ENCODE measurements at places on chromosomes 11 and 22. TPM values are rescaled to one million over a fixed set of nuclear protein-coding genes. Genes with fewer than 3 reads are reported as not detected.

GRCh38 chr22:24214467-24215285, 30.2 kb downstream of the GGT5 start:
- H3K27me3 ChIP-seq = no peaks in the 10 kb centered on the region
- DNase-seq = no peak
- H3K4me1 ChIP-seq = peaks cover 5% of the 10 kb centered on the region
- H3K36me3 ChIP-seq = no peaks in the 10 kb centered on the region

DNA sequence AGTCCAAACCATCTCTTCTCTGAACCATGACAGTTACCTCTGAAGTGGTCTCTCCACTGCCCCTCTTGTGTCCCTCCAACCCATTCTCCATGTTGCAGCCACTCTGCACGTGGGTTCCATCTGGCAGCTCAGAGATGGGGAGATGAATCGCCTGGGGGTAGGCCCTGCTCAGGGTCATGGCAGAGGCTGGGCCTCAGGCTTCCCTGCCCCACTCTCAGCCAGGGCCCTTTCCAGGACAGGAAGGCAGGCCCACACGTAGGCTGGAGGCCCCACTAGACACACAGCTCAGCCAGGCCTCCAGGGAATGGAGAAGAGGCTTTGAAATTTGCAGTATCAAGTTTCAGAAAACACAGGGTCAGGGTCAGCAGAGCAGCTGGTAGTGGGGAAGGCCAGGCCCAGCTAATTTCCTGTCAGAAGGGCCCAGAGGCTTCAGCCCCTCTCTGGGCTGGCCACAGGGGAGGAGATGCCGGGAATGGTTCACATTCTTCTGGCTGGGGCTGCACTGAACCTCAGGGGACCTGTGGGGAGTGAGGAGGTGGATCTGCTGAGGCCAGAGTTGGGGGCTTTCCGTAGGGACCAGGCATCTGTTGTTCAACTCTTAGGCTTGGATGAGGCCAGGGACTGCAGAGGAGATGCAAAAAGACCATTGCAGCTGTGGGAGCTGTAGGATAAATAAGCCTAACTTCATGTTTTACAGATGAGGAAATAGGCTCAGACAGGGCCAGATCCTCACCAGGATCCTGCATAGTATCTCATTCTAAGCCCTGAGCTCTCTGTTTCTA, 101.6 kb downstream of the SWAP70 start:
- H3K4me3 ChIP-seq = no peak overlapping the region
- peaks cover 27% of the 10 kb centered on the region for H3K4me1 ChIP-seq
- H3K36me3 ChIP-seq = no peaks in the 10 kb centered on the region
- no peak for DNase-seq
- no peaks in the 10 kb centered on the region for H3K27me3 ChIP-seq

GRCh38 chr22:31504282-31504681, 7.9 kb downstream of the SFI1 start:
- peak; percentile 11 for DNase-seq
- H3K4me3 ChIP-seq = no peak overlapping the region
- H3K4me1 ChIP-seq = no peaks in the 10 kb centered on the region

DNA sequence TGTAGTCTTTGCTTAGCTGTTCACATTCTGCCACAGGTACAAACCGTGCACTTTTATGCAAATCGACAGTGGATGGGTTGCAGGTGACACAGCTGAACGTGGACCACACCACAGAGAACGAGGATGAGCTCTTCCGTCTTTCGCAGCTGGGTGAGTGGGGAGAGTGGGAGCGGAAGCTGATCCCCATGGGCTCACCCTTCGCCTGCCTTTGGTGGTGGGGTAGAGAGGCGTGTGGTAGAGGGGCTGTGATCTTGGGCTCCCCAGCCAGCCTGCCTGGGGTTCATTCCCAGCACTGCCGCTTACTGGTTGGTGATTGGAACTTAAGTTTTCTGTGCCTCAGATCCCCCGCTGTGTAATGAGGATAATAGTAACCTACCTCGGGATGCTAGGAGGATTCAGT, 19.1 kb downstream of the TAB1 start:
- H3K27me3 ChIP-seq = no peaks in the 10 kb centered on the region
- no peak for DNase-seq
- peaks cover 8% of the 10 kb centered on the region for H3K36me3 ChIP-seq

DNA sequence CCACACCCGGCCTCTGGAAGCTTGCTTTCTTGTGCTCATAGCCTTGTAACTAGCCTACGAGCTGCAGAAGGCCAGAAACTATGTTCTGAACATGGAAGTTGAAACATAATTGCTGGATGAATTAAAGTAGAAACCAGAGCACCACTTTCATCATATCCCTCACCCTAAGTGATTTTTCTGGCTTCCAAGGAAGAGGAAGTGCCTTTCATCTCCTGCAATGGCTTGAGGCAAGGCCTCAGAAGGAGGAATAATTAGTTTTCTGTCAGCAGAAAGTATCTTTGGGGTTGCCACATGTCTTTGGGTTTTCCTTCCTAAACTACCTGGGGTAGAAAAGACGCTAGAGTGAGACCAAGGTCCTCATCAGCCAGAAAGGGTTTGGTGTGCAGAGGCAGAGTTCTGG, 14.5 kb downstream of the RPL27A start:
- DNase-seq = no peak
- peaks cover 6% of the 10 kb centered on the region for H3K36me3 ChIP-seq
- no peak overlapping the region for H3K4me3 ChIP-seq

- no peak overlapping the region for H3K4me3 ChIP-seq
- H3K4me1 ChIP-seq = peaks cover 90% of the 10 kb centered on the region
- no peaks in the 10 kb centered on the region for H3K27me3 ChIP-seq
- H3K36me3 ChIP-seq = peaks cover 39% of the 10 kb centered on the region
- peak overlapping the region; percentile 47 for H3K27ac ChIP-seq
Observed at GRCh38 chr11:47992959-47993820, 12.8 kb downstream of the PTPRJ start.

GRCh38 chr11:64711138-64711955, 11.7 kb downstream of the NRXN2 start:
- H3K4me1 ChIP-seq = peaks cover 20% of the 10 kb centered on the region
- no peak for DNase-seq
- no peaks in the 10 kb centered on the region for H3K36me3 ChIP-seq
- no peak overlapping the region for H3K4me3 ChIP-seq
- no peak overlapping the region for H3K27ac ChIP-seq

- no peak for DNase-seq
- H3K4me3 ChIP-seq = no peak overlapping the region
- no peak overlapping the region for H3K27ac ChIP-seq
- H3K36me3 ChIP-seq = no peaks in the 10 kb centered on the region
- H3K4me1 ChIP-seq = no peaks in the 10 kb centered on the region
- H3K27me3 ChIP-seq = no peaks in the 10 kb centered on the region
Observed at GRCh38 chr11:11011617-11012016, 153.8 kb upstream of the ZBED5 start.

DNA sequence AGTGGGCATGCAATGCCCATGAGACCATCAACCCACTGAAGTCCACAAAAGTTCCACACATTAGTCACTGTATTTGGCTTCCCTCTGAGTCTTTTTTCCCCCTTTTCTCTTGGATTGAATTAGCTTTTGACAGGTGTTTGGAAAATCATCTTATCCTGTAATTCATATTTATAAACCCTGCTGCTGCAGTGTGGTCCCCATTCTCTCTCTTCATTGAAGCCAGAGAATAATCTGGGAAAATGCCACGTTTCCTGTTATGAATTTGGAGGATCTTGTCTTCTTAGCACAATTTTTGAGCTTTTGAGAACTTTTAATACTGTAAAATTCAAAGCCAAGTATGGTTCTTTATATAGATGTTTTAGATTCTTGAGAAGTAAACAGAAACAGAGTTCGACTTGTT, 84.8 kb downstream of the UVRAG start:
- H3K27me3 ChIP-seq = no peaks in the 10 kb centered on the region
- H3K4me3 ChIP-seq = no peak overlapping the region
- peak overlapping the region; percentile 36 for H3K27ac ChIP-seq

- H3K36me3 ChIP-seq = no peaks in the 10 kb centered on the region
- no peaks in the 10 kb centered on the region for H3K27me3 ChIP-seq
- DNase-seq = no peak
- H3K4me3 ChIP-seq = no peak overlapping the region
- no peak overlapping the region for H3K27ac ChIP-seq
- H3K4me1 ChIP-seq = no peaks in the 10 kb centered on the region
Observed at GRCh38 chr11:10699072-10699471, 5.5 kb upstream of the IRAG1 start.

DNA sequence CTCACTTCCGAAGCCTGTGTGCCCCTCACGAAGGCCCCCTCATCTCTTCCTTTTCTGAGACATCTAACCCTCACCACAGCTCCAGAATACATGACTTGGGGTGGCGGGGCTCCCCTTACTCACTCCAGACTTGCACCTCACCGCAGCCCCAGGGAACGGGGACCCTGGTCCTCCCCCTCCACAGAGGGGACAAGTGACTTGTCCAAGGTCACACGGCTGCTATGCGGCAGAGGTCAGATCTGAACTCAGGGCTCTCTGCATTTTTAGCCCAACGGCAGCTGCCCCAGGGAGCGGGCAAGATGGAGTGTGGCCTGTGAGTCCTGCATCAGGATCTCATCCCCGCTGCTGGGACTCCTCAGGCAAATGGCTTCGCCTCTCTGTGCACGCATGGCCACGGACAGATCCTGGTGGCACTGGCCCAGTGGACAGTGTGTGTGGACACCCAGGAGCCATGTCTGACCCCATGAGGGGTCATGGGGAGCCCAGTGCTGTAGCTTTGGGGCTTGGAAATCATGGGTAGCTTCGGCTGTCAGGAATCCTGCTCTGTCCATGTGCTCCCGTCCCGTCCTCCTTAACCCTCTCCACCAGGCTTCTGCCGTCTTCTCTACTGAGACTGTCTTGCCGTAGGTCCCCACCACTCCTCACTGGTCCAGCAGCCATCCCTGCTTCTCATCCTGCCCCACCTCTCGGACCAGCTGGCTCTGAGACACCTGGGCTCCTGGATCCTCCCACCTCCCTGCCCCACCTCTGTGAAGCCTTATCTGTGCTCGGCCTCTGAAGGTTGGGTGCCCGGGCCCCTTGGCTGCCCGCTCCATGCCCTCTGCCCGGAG, 48.0 kb upstream of the CARS1 start:
- H3K27ac ChIP-seq = no peak overlapping the region
- H3K27me3 ChIP-seq = no peaks in the 10 kb centered on the region
- no peaks in the 10 kb centered on the region for H3K4me1 ChIP-seq
- H3K4me3 ChIP-seq = no peak overlapping the region
- no peaks in the 10 kb centered on the region for H3K36me3 ChIP-seq
- no peak for DNase-seq

DNA sequence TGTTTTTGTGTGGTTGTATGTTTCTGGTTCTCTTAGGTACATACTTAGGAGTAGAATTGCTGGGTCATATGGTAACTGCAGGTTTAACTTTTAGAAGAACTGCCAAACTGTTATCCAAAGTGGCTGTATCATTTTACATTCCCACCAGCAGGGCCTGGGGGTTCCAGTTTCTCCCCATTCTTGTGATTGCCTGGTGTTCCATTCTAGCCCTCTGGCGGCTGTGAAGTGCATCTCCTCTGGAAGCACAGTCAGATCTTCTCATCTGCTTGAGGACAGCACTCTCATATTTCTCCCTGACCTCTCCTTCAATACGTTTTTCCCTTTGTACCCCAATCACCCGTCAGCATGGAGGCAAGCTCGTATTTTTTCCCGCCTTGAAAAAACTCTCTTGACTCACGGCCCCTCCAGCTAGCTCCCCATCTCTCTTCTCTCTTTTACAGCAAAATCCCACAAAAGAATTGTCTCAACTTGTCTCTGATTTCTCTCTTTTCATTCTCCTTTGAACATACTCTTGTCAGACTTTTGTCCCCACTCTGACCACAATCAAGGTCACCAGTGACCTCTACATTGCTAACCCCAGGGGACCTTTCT, 56.8 kb upstream of the THY1 start:
- H3K27me3 ChIP-seq = no peaks in the 10 kb centered on the region
- DNase-seq = no peak
- H3K27ac ChIP-seq = no peak overlapping the region
- peaks cover 30% of the 10 kb centered on the region for H3K4me1 ChIP-seq

DNA sequence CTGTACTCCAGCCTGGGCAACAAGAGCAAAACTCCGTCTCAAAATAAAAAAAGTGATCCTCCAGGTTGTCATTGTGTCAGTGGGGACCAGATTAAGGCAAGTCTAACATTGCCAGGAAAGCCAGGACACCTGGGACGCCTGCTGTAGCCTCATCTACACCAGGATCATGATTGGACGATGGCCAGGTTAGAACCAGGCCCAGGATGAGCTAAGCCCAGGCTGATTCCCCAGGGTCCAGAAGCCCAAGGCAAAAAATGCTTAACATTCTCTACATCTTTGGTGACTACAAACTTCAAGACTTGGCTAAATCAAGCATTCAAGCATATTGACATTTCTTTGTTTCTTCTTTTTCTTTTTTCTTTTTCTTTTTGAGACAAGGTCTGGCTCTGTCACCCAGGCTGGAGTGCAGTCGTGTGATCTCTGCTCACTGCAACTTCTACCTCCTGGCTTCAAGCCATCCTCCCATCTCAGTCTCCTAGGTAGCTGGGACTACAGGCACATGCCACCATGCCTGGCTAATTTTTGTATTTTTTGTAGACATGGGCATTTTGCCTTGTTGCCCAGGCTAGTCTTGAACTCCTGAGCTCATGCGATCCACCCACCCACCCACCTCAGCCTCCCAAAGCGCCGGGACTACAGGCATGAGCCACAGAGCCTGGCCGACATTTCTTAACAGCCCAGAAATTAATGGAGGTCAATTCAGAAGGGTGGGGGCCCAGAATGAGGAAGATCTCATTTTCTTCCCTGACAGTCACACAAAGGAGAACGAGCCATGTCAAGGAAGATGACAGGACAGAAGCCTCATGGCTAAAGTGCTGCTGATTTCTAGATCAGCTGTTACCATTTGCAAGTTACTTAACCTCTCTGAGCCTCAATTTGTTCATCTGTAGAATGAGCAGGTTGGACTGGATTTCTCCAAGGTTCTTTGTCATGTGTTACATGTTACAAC, 12.5 kb upstream of the PTPRJ start:
- H3K4me1 ChIP-seq = peaks cover 4% of the 10 kb centered on the region
- H3K27me3 ChIP-seq = no peaks in the 10 kb centered on the region
- H3K27ac ChIP-seq = no peak overlapping the region
- H3K4me3 ChIP-seq = no peak overlapping the region
- no peak for DNase-seq

DNA sequence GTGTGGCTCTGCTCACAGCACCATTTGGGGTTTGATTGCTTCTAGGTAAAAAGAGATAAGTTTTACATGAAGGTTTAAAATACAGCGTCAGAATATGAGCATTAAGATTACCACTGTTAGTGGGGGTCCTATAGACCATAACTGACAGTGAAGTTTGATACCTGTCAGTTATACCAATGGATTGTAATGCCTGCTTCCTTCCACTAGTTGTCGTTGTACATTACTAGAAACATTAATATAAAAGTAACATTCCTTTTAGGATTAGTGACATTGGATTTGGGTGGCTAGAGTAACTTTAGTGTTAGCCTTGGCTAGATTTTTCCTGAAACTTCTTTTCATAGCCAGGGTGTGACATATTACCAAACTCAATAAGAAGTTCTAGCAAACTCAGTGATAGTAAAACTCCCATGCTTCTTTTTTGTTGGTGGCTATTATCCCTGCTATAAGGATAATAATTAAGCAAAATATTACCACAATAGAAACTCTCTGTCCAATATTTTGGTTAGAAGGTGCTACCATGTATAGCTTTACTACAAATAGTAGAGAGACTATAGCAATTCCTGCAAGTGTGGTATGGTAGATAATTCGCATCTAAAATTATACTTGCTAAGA, 57.1 kb downstream of the FAM181B start:
- no peak overlapping the region for H3K4me3 ChIP-seq
- peak; percentile 55 for DNase-seq
- H3K36me3 ChIP-seq = no peaks in the 10 kb centered on the region
- H3K27me3 ChIP-seq = no peaks in the 10 kb centered on the region

PTGDR2 gene
- total RNA-seq = not detected

NPTXR gene
- not detected for total RNA-seq

TRIM5 gene
- total RNA-seq = 31.4 TPM

MYRF gene
- not detected for total RNA-seq
